ENCODE measurements at places on chromosomes 1 and 21. TPM values are rescaled to one million over a fixed set of nuclear protein-coding genes. Genes with fewer than 3 reads are reported as not detected.

DNA sequence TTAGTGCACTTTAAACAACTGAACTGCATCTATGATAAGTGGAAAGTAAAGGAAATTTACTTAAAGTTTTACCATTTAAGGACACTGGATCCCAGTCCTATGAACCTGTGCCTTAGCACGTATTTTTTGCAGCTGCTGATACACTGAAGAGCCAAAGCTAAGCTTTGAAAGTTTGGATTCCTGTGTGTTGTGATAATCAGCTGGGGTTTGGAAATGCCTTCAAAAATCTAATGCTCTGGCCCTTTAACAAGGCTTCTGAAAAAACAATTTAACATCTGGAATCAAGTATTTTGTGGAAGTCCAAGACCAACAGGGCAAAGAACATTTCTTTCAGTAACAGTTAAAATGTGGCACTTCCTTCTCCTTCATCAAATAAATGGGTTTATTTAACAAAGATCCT is 51.8 kb downstream of the DDAH1 start:
- no peak for DNase-seq

- DNase-seq: no peak
Observed at GRCh38 chr1:157357111-157357510, 195.2 kb downstream of the FCRL5 start.

DNA sequence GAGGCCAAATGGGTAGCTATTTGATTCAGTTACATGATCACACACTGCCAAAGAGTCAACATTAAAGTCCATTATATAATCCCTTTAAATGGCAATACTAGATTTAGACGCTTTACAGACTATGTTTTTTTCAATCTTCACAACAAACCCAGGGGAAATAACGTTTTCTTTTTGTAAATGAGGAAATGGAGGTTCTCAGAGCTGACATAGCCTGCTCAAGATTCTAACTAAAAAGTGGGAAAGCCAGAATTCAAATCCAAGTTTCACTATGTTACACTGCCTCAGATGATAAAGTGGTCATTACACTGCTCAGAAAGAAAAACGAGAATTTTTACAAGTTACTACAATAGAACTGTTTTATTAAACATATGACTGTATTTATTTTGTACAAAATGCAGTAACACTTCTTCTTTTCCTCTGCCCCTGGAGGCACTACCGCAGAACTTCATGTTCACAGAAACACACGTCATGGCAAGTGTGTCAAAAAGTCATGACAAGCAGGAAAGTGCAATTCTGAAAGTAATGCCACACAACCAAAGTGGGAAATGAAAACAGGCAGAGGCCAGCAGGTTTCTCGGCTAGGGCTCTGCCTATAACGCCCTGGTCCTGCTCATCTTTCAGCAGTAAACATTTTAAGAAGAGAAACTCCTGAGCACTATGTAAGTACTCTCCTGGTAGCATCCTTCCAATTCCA is 19.0 kb downstream of the THEMIS2 start:
- peak; percentile 84 for DNase-seq

GRCh38 chr1:203673550-203674411 is 47.1 kb downstream of the ATP2B4 start:
- DNase-seq: no peak

DNA sequence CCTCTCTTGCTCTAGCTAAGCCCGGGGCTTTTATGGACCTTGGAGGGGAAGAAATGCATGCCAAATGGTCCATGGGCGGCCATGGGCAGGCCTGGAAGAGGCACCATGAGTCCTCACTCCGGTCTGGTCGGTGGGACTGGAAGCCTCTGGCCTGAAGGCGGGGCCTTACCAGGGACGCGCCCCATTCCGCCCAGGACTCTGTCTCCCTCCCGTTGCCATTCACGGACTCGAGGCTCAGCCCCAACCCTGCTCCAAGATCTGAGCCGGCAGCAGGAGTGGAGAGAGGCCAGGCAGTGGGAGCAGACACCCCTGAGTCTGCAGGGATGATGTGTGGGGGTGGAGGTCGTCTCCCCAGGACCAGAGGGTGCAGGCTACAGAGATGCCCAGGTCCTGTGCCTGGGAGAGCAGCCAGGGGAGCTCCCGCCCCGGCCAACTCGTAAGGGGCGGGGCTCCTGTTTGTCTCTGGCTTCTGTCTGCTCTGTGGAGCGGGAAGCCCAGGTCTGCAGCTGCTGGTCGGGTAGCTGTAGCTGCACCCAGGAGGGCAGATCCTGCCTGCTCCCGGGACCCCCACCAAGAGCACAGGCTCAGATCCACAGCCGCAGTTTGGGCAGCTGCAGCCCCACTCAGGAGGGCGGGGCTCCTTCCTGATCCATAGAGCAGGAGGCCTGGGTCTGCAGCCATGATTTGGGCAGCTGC is 8.3 kb upstream of the KANK4 start:
- DNase-seq: no peak

DNA sequence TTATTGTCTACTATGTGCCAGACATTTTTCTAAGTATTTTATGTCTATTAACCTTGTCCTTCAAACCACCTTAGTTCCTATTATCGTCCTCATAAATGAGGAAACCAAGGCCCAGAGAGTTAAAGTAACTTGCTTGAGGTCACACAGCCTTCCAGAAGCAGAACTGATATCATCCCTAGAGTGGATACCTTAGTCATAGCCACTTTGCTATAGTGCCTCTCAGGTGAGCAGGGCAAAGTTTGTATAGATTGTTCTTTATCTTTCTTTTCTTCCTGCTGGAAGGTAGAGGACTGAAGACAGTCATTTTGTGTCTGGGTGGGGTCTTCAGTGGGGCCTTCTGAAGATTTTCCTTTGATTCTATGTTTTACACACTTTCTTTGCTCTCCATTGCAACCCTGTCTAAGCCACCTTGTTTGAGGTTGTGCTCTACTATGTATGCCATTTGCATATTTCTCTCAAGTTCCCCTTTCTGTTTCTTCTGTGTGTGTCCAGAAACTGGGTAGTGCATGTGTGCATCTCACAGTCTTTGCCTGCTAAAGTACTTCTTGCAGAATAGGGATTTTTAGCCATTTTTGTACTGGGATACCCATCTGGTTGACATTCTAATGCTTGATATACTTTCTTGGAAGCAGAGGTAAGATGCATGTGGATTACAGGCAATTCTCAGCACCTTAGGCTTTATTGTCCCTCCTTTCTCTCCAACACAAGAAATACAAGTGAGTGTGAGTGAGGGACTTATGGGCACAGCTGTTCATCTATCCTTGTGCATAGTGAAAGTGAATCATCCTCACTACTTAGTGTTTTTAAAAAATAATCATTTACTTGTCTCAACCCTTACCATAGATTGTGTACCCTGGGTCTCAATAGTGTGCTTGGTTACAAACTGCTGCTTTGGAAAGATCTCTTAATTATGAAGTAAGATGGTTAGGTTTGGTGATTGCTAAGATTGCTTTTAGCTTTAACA is 207.6 kb upstream of the HMCN1 start:
- DNase-seq: no peak

DNA sequence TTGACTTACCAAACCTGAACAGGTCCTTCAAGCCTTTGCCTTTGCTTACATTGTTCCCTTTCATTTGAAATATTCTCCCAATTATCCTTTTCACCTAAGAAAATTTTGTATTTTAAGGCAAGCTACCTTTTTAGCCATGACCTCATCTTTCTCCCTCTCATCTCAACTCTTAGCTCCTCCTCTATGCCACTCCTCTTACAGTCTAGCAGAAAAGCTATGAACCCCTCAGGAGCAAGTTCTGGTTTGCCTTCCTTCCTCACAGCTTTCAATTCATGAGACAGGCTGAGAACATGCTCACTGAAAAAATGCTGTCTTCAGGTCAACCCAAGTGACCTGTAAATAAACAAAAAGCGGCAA is 8.3 kb upstream of the MUTYH start:
- DNase-seq: no peak

GRCh38 chr1:20291645-20292084 is 990 bp downstream of the VWA5B1 start:
- no peak for DNase-seq

DNA sequence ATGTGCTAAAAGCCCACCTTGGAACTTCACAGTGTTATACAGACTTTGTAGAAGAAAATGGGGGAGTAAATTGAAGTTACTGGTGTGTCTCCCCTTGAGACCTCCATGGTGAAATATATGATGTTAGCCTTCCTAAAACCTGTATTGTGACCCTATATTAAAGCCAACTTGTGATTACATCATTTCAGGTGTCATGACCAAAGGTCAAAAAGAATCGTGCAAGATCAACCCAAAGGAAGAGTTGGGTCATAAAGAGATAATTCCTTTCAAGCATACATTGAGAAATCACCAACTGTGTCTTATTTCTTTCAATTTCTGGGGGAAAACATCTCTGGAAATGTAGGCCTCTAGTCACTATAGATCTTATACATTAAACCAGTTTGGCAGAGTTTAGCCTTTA is 34.6 kb downstream of the GNAT2 start:
- DNase-seq: no peak

GRCh38 chr1:241079047-241079446 is 278.0 kb downstream of the RGS7 start:
- DNase-seq: no peak

The VWA5B1 gene
- total RNA-seq: not detected

The ETNK2 gene
- total RNA-seq: not detected

The LAD1 gene
- 224 TPM for total RNA-seq

The NUP210L gene
- not detected for total RNA-seq

The ARHGAP29 gene
- 4.9 TPM for total RNA-seq

The RNF223 gene
- not detected for total RNA-seq

The FMO2 gene
- 3.3 TPM for total RNA-seq

Data from Peyer's patch (tissue), 4 donors.